Tongue (tissue), 3 donors: ENCODE measurements at places on chromosomes 4 and X. TPM values are rescaled to one million over a fixed set of nuclear protein-coding genes. Genes with fewer than 3 reads are reported as not detected.

DNA sequence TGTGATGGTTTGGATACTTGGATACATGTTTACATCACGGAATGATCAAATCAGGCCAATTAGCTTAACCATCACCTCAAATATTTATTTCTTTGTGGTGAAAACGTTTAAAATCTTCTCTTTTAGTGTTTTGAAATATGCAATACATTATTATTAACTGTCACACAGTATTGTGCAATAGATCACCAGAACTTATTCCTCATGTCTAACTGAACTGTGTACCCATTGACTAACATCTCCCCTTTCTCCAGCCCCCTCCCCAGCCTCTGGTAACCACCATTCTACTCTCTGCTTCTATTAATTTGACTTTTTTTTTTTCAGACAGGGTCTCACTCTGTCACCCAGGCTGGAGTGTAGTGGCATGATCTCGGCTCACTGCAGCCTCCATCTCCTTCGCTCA, 471.9 kb downstream of the BCOR start:
- DNase-seq: no peak

DNA sequence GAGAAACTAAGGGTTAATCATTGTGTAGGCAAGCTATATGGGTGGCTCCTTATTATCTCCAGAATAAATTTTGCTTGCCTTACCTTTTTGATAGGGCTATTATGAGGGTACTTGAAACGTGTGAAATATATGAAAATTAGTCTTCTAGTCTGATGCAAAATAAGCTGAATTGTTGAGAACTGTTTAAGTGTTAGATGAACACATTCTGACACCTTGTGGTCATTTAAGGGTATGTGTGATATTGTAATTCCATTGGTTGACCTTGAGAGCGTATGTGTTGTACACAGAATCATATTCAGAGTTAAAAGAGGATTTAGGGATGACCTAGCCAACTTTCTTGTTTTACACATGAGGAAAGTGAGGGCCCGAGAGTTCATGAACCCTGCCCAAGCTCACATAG, 44.6 kb upstream of the LINC00632 start:
- peak; percentile 32 for DNase-seq

DNA sequence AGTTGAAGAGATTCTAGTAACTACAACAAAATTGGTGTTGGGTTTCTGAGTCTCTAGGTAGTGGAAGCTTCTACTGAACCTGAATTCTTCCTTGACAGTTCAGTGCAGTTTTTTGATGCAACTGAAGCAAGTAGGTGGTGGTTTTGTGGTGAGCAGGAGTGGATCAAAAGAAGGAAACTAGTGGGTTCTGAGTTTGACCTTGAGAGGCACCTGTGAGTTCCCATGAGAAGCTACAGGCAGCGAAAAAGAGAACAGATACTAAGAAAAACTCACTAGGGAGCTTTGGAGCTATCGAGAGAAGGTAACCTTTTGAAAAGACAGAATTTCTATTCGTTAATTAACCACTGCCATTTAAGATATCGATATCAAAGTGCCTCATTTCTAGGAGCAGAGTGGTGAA, 145.2 kb downstream of the PDHA2 start:
- DNase-seq: no peak

- DNase-seq: no peak
Measured at GRCh38 chr4:77560170-77560569, 45.5 kb upstream of the CXCL13 start.

DNA sequence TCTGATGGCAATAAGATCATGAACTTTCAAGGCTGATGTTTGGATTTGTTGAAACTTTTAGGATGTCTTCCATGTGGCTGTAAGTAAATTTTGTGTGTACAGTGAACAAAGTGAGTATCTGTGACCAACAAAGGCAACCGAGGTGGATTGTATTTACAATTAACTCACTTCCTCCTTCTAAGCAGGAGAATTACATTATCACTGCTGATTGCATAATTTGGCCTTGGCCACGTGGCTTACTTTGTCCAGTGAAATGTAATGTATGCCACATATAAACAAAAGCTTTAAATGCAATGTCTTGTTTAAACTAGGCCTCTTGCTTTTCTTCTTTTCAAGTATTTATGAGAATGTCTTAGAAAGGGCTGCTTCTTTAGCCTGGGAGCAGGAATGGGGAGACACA, 66.3 kb upstream of the MAD2L1 start:
- DNase-seq: no peak

GRCh38 chr4:158314756-158315487, 104.6 kb downstream of the TMEM144 start:
- DNase-seq: no peak

DNA sequence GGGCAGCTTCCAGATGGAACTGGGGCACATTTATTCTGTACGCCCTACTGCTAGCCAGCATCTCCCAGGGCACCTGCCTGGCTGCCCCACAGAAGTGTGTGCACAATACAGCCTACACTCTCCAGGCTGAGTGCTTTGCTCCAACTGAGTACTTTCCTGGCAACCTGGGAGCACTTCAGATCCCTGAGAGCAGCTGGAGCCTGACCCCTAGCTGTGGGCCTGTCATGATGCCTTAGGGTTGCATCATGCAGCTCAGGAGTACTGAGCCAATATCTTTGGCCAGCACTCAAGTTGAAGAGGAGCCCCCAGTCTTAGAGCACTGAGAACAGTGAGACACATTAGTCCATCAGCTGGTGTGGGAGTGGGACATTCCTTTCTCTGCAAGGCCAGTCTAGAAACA, 321.9 kb downstream of the CFAP47 start:
- DNase-seq: no peak

DNA sequence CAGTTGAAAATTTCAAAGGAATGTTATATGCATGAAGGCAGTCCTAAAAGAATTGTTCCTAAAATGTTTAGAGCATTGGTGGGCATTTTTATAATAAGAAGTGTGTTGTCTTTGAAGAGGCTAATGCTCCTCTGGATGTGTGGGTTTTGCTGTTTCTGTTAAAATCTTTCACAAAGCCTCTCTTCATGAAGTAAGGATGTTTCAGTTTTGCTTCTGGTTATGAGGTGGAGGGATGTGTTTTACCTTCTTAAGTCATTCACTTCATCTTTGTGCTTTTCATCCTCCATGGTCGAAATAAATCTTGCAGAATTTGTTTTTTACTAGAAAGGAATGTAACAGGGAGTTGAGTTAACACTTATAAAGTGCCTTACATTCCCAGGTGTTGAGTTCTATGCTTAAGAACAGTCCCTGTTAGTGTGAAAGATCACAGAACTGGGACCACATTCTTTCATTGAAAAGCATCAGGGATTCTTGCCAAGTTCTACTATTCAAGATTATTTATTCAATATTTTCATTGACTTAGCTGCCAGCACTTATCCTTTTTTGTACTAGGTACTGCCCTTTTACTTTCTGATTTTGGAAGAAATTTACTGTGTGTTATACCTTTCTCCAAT, 21.1 kb downstream of the FHIP1A start:
- no peak for DNase-seq

- peak; percentile 85 for DNase-seq
Measured at GRCh38 chr4:24472514-24473308, 111.6 kb downstream of the DHX15 start.

DNA sequence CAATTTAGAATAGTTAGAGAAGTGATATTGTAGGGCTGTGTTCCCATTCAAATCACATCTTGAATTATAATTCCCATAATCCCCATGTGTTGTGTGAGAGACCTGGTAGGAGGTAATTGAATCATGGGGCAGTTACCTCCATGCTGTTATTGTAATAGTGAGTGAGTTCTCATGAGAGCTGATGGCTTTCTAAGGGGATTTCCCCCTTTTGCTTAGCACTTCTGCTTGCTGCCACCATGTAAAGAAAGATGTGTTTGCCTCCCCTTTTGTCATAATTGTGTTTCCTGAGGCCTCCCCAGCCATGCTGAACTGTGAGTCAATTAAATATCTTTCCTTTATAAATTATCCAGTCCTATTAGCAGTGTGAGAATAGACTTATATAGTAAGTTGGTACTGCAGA, 53.2 kb downstream of the LPAR4 start:
- DNase-seq: no peak

- no peak for DNase-seq
Measured at GRCh38 chrX:98607739-98608138, 1724.0 kb downstream of the RPA4 start.

GRCh38 chrX:85499400-85499799, 119.9 kb upstream of the POF1B start:
- no peak for DNase-seq

- no peak for DNase-seq
Measured at GRCh38 chr4:182967403-182967802, 50.2 kb upstream of the DCTD start.

- DNase-seq: no peak
Measured at GRCh38 chr4:124000233-124000632, 603.6 kb downstream of the SPRY1 start.

- DNase-seq: no peak
Measured at GRCh38 chr4:139786494-139787354, 121.1 kb downstream of the MGST2 start.

- DNase-seq: no peak
Measured at GRCh38 chr4:65597697-65598096, 72.6 kb downstream of the EPHA5 start.

DNA sequence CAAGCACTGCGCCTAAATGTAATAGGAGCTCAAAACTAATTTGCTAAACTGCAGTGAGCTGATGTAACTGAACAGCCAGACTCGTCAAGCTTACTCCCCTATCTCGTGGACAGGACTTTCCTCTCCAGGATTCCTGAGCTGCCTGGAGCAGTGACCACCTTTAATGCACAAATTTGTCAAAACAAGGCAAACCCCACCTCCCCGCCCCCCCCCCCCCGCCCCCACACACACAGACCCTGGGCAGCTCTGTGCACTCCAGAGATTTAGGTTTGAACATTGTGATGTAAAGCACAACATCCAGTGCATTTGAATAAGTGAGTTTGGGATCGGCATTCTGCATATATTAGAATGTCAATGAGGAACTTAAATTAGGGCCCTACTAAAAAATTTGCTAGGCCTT, 77.7 kb upstream of the DHX15 start:
- DNase-seq: no peak

DNA sequence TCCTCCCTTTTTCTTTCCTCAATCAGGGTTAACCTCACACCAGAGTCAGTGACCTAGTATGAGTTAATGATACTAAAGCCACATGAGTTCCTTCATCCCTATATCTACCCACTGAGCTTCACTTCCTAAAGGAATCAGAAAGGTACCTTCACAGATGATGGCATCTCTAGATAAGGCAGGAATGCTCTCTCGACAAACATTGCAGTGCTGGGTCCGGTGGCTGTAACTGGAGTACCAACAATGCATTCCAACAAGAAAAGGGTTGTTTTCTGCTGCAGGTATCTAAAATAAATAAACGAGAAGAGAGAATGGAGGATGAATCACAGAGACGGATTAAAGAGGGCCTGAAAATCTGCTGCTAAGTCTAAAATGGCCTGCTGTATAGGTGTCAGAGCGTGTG, 66.7 kb downstream of the DGKK start:
- no peak for DNase-seq

DNA sequence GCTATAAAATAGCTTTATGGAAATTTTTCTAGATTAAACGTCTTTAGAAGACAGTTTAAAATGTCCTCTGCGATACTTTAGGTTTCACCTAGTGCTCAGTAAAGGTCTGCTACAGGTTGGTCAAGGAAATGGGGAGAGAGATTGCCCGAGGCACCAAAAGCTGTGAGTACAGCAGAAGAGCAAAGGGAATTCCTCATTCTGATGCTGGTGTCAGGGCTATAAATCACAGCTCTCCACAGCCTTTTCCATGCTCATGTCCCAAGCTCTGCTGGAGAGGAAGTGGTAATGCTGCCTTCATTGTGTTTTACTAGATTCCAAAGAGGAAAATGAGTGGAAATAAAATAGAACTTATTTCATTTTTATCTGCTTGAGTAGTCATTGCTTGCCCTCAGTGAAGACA, 2060.4 kb downstream of the ARAP2 start:
- no peak for DNase-seq

SHROOM3 gene
- total RNA-seq: 17.5 TPM

CT47B1 gene
- not detected for total RNA-seq

PRPS1 gene
- 32.8 TPM for total RNA-seq

ZAR1 gene
- not detected for total RNA-seq

GPM6B gene
- total RNA-seq: 38.9 TPM

SSX4B gene
- not detected for total RNA-seq
